ENCODE measurements at places on chromosomes 4 and X. TPM values are rescaled to one million over a fixed set of nuclear protein-coding genes. Genes with fewer than 3 reads are reported as not detected.

TMEM31 gene
- total RNA-seq: not detected

GAGE12E gene
- not detected for total RNA-seq

ANK2 gene
- total RNA-seq: 0.58 TPM

FATE1 gene
- not detected for total RNA-seq

TLR10 gene
- 0.05 TPM for total RNA-seq

TKTL1 gene
- not detected for total RNA-seq

TEX11 gene
- not detected for total RNA-seq

IQCM gene
- total RNA-seq: not detected

SSX2 gene
- total RNA-seq: not detected

DOCK11 gene
- total RNA-seq: 6.6 TPM

TMPRSS11B gene
- total RNA-seq: not detected

CLNK gene
- total RNA-seq: not detected

RTL3 gene
- 0.05 TPM for total RNA-seq

SCRG1 gene
- total RNA-seq: not detected

NXF2 gene
- not detected for total RNA-seq

SPACA5 gene
- not detected for total RNA-seq

ARHGAP24 gene
- total RNA-seq: 4.6 TPM

TTC29 gene
- total RNA-seq: not detected

ABCD1 gene
- total RNA-seq: 2.1 TPM

SSR4 gene
- total RNA-seq: 414 TPM

SMR3B gene
- not detected for total RNA-seq

FAM184B gene
- total RNA-seq: not detected

CT55 gene
- total RNA-seq: not detected

NDNF gene
- total RNA-seq: not detected

TSPAN6 gene
- 42.9 TPM for total RNA-seq

ASB12 gene
- not detected for total RNA-seq

FAM53A gene
- 0.69 TPM for total RNA-seq

VMA21 gene
- total RNA-seq: 20.8 TPM

C4orf36 gene
- total RNA-seq: 2.5 TPM

KLHL4 gene
- total RNA-seq: 3.5 TPM

CRMP1 gene
- 2.5 TPM for total RNA-seq

HMX1 gene
- total RNA-seq: 0.16 TPM

ARL9 gene
- total RNA-seq: not detected

JAKMIP1 gene
- not detected for total RNA-seq

Data from A549 treated with RU486 at 1 μM for 4 hours (cell line).